Hepatocyte (in vitro differentiated cells): ENCODE measurements at places on chromosomes 12 and 14.

- no peak for DNase-seq
These were observed 164.2 kb upstream of the DCN start for GRCh38 chr12:91346827-91347226.

- DNase-seq, result peak; percentile 37
These were observed 43.2 kb upstream of the YAF2 start for GRCh38 chr12:42281278-42281677.

GRCh38 chr12:88706286-88706685 is 126.0 kb upstream of the KITLG start:
- DNase-seq, result no peak

DNA sequence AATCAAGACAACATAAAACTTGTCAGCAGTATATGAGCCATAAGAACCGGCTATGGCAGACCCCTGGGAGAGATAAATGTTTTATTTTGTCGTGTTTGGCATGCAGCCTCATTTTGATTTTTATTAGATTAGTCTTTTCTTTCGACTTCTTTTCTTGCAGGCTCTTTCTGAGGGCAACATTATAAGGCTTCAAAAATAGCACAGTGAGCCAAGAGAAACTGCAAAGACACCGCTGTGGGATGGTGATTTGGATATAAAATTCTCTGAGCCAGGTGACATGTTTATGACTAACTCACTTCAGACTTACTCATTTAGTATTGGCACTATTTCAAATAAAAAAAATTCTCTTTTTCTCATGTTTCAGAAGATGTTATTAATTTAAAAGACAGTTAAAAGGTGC is 96.8 kb upstream of the PKP2 start:
- DNase-seq, result no peak

- DNase-seq, result no peak
These were observed 6.3 kb upstream of the NPAS3 start for GRCh38 chr14:32932302-32932913.

GRCh38 chr14:69535230-69535848 is 39.3 kb downstream of the CCDC177 start:
- peak; percentile 72 for DNase-seq

- DNase-seq, result peak; percentile 46
These were observed 57.6 kb downstream of the LMNTD1 start for GRCh38 chr12:25495331-25496097.

DNA sequence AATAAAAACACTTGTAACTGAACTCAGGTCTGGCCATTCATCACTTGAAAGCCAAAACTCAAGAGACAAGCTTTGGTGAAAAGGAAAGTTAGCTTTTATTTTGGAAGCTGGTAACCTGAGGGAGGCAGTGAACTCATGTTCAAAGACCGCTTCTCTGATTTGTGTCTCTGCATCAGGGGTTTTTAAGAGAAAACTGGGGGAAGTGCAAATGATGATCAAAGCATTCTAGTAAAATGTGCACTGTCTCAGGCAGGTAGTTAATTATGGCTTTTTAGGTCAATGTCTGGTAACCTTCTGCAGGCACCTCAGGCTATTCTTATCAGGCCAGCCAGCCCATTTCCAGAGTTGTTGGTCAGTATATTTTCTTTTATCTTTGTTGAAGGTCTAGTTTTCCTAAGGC is 162.2 kb downstream of the SYT10 start:
- no peak for DNase-seq

DNA sequence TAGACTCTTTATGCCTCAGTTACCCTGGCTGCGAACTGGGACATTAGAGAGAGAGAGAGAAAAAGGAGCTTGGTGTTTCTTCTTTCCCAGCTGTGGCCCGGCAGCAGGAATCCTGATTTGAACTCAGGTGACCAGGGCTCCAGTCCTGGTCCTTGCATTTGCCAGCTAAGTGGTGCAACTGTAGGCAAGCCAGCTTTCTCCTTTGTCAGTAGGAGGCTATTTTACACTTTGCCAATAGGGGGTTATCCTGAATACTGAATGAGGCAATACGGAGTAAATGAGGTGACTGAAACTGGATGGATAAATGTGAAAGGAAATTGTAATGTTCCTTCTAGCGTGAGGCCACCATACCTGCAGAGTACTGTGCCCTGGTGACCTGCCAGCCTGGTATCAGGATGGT is 27.8 kb downstream of the KCNA5 start:
- DNase-seq, result no peak

GRCh38 chr12:67515679-67516340 is 132.7 kb upstream of the DYRK2 start:
- peak; percentile 13 for DNase-seq

DNA sequence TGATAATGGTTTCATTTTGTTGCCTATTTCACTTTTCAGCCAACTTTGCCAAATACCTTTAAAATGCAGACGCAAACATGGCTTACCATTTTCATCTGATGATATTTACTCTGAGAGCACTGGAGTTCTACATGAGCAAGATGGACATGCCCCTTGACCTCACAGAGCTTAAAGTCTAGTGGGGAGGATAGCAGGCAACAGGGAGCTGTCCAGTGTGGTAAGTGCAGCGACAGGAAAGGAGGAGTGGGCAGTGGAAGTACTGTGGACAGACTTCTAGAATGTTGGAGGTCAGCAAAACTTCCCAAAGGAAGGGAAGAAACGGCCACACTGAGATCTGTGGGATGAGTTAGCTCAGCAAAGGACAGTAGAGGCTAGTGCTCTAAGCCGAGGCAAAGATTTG is 25.3 kb downstream of the LRIG3 start:
- no peak for DNase-seq

DNA sequence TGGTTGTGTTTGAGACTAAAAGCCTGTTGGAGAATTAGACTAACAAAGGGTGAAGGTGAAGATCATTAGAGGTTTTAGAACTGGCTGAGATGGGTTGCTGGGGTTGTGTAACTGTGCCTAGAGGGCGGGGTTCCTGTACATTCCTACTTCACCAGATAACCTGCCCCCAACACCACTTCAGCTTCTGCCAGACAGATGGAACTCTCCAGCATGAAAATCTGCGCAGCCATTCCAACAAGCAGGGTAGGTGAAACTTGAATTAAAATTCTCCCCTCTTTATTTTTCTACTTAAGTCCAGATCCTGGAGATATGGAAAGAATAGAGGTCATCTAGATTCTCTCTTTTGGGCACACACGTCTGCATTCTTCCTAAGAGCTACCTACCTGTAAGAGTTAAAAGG is 6.0 kb downstream of the FOXG1 start:
- DNase-seq, result no peak

DNA sequence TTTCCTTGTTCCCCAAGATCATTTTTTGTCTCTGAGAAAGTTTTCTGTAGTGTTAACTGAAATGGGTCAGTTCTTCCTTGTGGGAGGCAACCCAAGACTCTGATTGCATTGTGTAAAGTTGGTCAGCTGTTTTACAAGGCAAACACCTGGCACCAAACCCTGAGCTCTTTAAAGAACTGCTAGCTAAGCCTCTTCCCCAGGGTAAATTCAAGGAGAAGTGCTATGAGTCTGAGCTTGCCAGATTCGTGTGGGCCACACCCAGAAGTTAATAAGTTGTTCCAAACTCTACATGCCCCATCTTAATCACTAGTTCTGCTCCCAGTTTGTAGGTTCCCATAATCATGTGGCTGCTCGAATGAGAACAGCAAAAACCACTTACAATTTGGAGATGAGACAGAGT is 214.5 kb downstream of the BTG1 start:
- DNase-seq, result peak; percentile 8

GRCh38 chr14:37223947-37224474 is 26.3 kb downstream of the MIPOL1 start:
- no peak for DNase-seq
